ENCODE measurements at places on chromosomes 13 and 19. TPM values are rescaled to one million over a fixed set of nuclear protein-coding genes. Genes with fewer than 3 reads are reported as not detected.

Gene AP3D1
- total RNA-seq: 109 TPM

Gene C13orf46
- 0.25 TPM for total RNA-seq

Gene FGF22
- total RNA-seq: not detected

Gene DACT3
- total RNA-seq: 6.2 TPM

Gene LIG1
- 19.1 TPM for total RNA-seq

Gene FCHO1
- total RNA-seq: 1.00 TPM

Gene SLITRK5
- under 0.01 TPM for total RNA-seq

Gene FGF14
- 0.33 TPM for total RNA-seq

Gene KLK8
- total RNA-seq: not detected

Gene TMEM221
- total RNA-seq: not detected

Gene CEACAM6
- not detected for total RNA-seq

Gene PLIN5
- total RNA-seq: not detected

Gene EGLN2
- total RNA-seq: 117 TPM

Gene PDE4A
- total RNA-seq: 3.7 TPM

Gene CEACAM1
- under 0.01 TPM for total RNA-seq

Gene FCAR
- not detected for total RNA-seq

Gene NDUFA7
- 15.1 TPM for total RNA-seq

Gene OR7D2
- under 0.01 TPM for total RNA-seq

Gene SYNE4
- not detected for total RNA-seq

Gene FCGBP
- 2.1 TPM for total RNA-seq

Gene CEACAM3
- not detected for total RNA-seq

Gene ZNF737
- 12.9 TPM for total RNA-seq

Gene UHRF1
- total RNA-seq: 35.4 TPM

Gene PSG3
- not detected for total RNA-seq

Gene KIR3DL1
- total RNA-seq: not detected

Gene SLAIN1
- 1.4 TPM for total RNA-seq

Gene C1QTNF9
- not detected for total RNA-seq

Gene CLEC4M
- total RNA-seq: not detected

Gene MEF2B
- total RNA-seq: not detected

Gene ZNF285
- 3.1 TPM for total RNA-seq

Gene KRTDAP
- total RNA-seq: not detected

Gene OR7E24
- total RNA-seq: not detected
